ENCODE measurements at places on chromosomes 3 and 15. TPM values are rescaled to one million over a fixed set of nuclear protein-coding genes. Genes with fewer than 3 reads are reported as not detected.

DNA sequence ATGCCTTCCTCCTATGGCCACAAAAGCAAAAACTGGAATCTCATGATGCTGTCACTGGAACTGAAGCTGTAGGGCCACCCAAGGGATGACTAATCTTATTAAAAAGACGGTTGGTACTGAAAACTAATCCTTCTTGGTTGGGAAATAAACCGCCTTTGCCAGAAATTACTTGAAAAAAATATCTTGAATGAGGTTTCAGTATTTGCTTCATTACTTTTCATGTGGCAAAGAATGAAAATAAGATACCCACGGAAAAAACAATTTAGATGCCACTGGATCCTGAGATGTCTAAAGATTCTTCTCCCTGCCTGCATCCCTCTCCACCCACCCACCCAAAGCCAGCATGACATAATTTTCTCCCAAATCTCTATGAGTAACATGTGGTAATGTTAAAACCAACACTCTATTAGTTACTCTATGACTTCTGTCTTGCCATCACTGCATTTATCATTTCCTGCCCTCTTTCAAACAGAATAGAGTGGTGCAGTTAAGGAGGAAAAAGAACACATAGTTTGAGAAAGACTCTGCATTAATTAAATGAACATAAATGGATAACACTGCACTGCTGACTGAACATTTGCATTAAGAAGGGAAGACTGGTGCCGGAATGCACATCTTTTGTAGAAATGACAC lies 111.8 kb upstream of the DPH6 start:
- DNase-seq: peak; percentile 26

- DNase-seq: no peak
Observed at GRCh38 chr15:60838206-60838605, 359.3 kb upstream of the ICE2 start.

- DNase-seq: no peak
Observed at GRCh38 chr15:38674448-38674847, 109.8 kb upstream of the RASGRP1 start.

- peak; percentile 8 for DNase-seq
Observed at GRCh38 chr3:154536751-154537150, 106.8 kb upstream of the GPR149 start.

Gene GOLGA8T
- total RNA-seq: 0.06 TPM

Measured in HT1080 (cell line).